HT-29 (cell line): ENCODE measurements at places on chromosomes 11 and 22.

DNA sequence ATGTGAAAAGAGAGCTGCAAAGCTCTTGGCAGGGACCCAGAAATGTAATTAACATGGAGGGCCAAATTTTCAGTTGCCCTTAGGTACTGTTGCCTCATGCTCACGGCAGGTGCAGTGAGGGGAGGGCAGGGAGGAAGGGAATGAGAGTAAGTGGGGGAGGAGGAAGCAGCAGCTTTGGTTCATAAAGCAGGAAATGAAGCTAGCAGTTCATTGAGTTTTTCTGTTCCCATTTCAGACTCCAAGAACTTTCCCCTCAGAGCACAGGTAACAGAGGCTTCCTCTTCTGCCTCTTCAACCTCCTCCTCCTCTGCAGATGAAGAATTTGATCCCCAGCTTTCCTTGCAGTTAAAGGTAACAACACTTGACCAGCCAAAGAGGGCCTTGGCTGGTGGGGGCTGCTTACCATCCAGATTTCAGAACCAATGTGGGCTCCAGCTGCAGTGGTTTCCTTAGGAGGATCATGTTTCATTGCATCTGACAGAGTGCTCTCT, 57.9 kb upstream of the PARVA start:
- no peak for DNase-seq

GRCh38 chr11:84255483-84255882, 969.3 kb upstream of the CCDC90B start:
- DNase-seq, result no peak

GRCh38 chr22:22552630-22553029, 6.4 kb downstream of the PRAME start:
- no peak for DNase-seq

GRCh38 chr11:78607696-78608095, 33.0 kb upstream of the NARS2 start:
- no peak for DNase-seq

DNA sequence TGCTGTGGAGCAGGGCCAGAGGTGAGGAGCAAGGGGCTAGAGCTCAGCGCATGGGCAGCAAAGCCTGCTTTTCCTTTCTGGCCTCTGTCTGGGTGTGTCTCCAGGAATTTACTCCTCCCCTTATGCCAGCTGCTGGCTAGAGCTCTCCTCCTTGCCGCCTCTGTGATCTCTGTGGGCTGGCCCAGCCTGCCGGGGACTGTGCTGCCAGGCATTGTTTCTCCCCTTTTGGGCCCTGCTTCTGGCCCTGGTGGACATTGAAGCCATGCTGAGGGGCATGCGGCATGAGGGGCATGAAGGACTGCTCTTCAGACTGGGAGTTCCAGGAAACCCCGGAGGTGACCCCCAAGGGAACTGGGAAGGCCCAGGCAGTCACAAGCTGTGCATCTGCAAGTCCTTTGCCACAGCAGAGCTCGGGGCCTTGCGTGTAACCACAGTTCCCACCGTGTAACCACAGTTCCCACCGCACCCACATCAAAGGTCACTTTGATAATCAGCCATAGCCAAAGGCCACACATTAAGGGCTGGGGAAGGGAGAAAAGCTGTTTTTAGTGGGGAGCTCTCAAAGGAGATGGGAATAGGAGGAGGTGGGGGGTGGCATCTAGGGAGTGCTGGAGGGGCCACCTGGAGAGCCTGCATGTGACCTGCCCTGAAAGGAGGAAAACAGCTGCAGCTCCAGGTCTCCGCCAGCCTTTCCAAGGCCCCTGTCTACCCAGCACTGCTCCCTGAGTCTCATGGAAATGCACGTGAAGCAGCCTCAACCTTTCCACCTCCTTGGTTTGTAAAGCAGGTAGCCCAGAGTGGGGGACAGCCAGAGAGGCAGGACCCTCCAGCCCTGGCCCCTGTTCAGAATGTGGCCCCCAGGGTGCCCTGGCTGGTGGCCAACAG, 62.3 kb downstream of the PPFIBP2 start:
- peak; percentile 93 for DNase-seq

DNA sequence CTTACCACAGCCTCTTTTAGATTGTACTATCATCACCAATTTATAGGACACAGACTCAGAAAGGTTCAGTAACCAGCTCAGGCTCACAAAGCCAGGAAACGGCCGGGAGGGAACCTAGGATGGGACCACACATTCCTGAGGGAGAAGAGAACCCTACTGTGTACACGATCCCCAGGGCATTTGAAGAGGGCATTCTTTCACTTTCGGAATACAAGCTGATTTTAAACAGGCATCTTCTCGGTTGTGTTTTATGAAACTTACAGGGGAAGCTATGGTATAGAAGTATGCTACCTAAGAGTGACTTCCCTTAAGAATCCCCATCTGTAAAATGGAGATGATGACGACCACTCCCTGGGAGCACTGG, 19.0 kb downstream of the SMCO4 start:
- no peak for DNase-seq

DNA sequence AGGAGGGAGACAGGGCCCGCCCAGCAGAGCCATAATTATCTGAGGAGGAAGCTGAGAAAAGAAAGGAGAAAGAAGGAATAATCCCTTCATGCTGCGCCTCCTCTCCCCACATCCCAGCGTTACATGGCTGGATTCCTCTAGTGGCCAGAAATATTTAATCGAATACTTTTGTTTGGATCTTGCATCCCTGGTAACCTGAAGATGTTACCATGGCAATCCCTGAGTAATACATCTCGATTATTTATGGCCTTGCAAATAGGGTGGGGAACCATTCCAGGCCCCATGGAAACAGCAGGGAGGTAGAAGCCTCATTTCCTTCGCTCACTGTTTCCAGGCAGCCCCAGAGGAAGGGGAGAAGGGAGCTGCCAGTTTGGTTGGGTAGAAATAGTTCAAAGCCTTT, 357.7 kb downstream of the BUD13 start:
- peak; percentile 50 for DNase-seq

GRCh38 chr11:1948389-1948788, 1.3 kb downstream of the MRPL23 start:
- DNase-seq, result no peak

- no peak for DNase-seq
Observed at GRCh38 chr11:115784796-115785521, 280.7 kb upstream of the CADM1 start.

GRCh38 chr11:95419915-95420314, 188.9 kb upstream of the SESN3 start:
- no peak for DNase-seq

GRCh38 chr11:73420136-73420535, 43.9 kb downstream of the RELT start:
- DNase-seq, result no peak

GRCh38 chr11:3947061-3947460, 91.6 kb downstream of the STIM1 start:
- DNase-seq, result no peak

- no peak for DNase-seq
Observed at GRCh38 chr11:10945196-10945595, 87.3 kb upstream of the ZBED5 start.

GRCh38 chr22:37870273-37870672, 21.1 kb downstream of the EIF3L start:
- no peak for DNase-seq

GRCh38 chr22:32518381-32518780, 43.8 kb downstream of the FBXO7 start:
- DNase-seq, result no peak

DNA sequence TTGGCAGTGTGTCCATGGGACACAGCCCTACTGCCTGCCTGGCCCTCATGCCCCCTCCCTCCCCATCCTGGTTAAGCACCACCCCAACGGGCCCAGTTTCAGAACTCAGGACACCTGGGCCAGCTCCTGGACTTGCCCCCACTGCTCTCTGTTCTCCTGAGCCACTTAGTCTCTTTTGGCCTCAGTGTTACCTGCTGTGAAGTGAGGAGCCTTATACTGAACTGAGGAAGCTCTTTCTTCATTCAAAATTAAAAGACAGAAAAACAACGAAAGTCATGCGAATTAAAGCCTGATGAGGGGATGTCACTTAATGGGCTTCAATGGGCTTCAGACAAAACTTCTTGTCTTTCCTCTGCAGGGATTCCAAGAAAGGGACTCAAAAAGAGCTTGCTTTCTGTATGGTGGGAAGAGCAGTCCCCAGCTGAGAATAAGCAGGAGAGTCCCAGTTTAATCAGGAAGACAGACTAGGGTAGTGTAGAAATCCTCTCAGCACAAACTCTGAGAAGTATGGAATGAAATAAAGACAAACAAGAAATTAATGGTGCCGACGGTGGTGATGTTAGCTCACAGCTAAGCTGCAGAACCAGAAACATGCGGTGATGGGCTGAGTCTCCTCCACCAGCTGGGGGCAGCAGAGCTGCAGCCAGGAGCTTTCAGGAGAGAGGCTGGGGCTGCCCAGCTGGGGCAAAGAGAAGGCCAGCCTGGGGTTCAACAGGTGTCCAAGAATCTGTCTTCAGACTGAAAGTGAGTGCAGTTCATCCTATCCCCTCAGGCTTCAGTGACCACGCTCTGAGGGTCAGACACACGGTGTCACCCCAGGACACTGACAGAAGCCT, 101.0 kb downstream of the GGTLC2 start:
- DNase-seq, result peak; percentile 15

DNA sequence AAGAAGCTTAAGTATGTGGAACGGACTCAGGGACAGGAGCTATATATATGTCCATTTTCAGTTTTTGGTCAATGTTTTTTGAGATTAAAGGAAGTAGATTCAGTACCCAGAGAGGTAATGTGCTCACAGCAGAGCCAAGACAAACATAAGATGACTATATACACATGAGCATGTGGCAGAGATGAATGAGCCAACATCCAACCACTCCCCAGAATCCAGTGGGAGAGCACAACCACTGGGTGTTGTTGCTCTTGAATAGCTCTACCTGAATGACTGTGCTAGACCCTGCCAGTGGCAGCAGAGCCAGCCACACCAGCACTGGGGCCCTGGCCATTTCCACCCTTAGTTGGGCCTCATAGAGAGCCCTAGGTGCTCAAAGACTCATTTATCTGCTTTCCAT, 10.7 kb upstream of the SYTL2 start:
- peak; percentile 35 for DNase-seq

DNA sequence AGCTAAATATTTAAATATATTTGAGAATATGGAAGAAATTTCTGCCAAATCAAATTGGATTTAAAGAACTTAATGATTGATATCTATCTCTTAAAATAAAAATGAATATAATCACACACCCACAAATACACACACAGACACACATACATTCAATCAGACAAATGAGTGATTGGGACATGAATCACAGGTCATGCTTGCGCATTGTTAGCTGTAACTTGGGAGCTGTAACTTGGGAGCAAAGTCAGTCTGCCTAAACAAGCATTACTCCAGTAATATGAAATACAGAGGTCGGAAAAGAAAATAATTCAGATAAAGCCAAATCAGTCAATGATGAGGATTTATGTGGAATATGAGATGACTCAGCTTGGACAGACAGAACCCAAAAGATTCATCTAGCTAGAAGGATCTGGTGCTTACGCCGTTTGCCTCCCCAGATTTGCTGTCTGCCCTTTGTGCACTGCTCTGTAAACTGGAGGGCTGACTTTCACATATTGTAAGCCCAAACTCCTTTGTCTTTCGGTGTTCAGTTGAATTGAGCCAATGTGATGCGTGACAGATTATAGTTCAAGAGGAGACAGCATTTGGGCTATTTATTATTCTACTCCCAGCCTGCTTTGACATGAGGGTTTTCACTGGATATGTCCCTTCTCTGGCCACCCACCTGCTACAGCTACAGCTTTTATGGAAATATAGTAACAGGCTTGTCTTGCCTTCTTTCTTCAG, 1.6 kb downstream of the OR56B1 start:
- no peak for DNase-seq

GRCh38 chr22:37442135-37442534, 14.9 kb upstream of the ELFN2 start:
- no peak for DNase-seq

- DNase-seq, result no peak
Observed at GRCh38 chr11:120688163-120688562, 176.6 kb downstream of the GRIK4 start.
